Transverse colon (tissue), 4 donors: ENCODE measurements at places on chromosomes 16 and 17. TPM values are rescaled to one million over a fixed set of nuclear protein-coding genes. Genes with fewer than 3 reads are reported as not detected.

- no peaks in the 10 kb centered on the region for H3K4me1 ChIP-seq
- H3K4me3 ChIP-seq = no peak overlapping the region
- no peaks in the 10 kb centered on the region for H3K36me3 ChIP-seq
- H3K27ac ChIP-seq = no peak overlapping the region
These were observed 120.5 kb downstream of the HS3ST4 start for GRCh38 chr16:25812215-25812614.

GRCh38 chr16:79638386-79638785 is 37.8 kb upstream of the MAF start:
- H3K4me1 ChIP-seq = no peaks in the 10 kb centered on the region
- DNase-seq = no peak
- H3K27me3 ChIP-seq = no peaks in the 10 kb centered on the region
- H3K36me3 ChIP-seq = no peaks in the 10 kb centered on the region

Gene HCRT
- total RNA-seq = not detected

- H3K4me1 ChIP-seq = no peaks in the 10 kb centered on the region
- no peaks in the 10 kb centered on the region for H3K27me3 ChIP-seq
- H3K36me3 ChIP-seq = no peaks in the 10 kb centered on the region
- no peak overlapping the region for H3K4me3 ChIP-seq
- H3K27ac ChIP-seq = no peak overlapping the region
These were observed 221.2 kb upstream of the N4BP1 start for GRCh38 chr16:48831076-48831722.

GRCh38 chr17:45311760-45312476 is 4.9 kb downstream of the MAP3K14 start:
- peak overlapping the region; percentile 99 for H3K27ac ChIP-seq
- H3K36me3 ChIP-seq = no peaks in the 10 kb centered on the region
- H3K4me1 ChIP-seq = peaks cover 73% of the 10 kb centered on the region
- H3K4me3 ChIP-seq = no peak overlapping the region
- no peaks in the 10 kb centered on the region for H3K27me3 ChIP-seq
- DNase-seq = peak; percentile 89

GRCh38 chr16:13856398-13856797 is 63.6 kb upstream of the ERCC4 start:
- H3K27ac ChIP-seq = no peak overlapping the region
- no peaks in the 10 kb centered on the region for H3K27me3 ChIP-seq
- no peaks in the 10 kb centered on the region for H3K4me1 ChIP-seq
- H3K4me3 ChIP-seq = no peak overlapping the region
- no peak for DNase-seq

Gene CD300E
- total RNA-seq = 0.14 TPM

- H3K27me3 ChIP-seq = no peaks in the 10 kb centered on the region
- H3K36me3 ChIP-seq = no peaks in the 10 kb centered on the region
- H3K4me1 ChIP-seq = no peaks in the 10 kb centered on the region
- H3K4me3 ChIP-seq = no peak overlapping the region
- no peak for DNase-seq
- no peak overlapping the region for H3K27ac ChIP-seq
These were observed 43.5 kb downstream of the SNX29 start for GRCh38 chr16:12020009-12020408.

- H3K4me3 ChIP-seq = no peak overlapping the region
- DNase-seq = no peak
- H3K4me1 ChIP-seq = peaks cover 33% of the 10 kb centered on the region
- no peaks in the 10 kb centered on the region for H3K27me3 ChIP-seq
These were observed 36.6 kb downstream of the ANKRD11 start for GRCh38 chr16:89453501-89454321.

DNA sequence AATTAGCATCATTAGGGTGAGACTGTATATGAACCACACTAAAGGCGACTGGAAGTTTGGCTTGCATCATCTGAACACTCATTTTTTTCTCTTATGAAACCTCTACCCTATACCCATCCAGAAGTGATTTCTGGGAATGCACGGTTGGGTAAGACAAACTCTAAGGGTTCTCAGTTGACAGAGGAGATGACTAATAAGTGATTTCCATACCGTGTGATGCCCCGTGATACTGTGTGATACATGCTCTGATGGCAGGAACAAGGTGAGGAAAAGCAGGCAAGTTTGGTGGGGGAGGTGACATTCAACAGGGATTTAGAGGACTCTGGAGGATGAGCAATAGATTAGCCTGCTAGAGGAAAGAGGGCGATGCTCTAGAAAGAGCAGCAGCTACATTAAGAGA is 156.4 kb upstream of the CCL2 start:
- no peak overlapping the region for H3K4me3 ChIP-seq
- DNase-seq = no peak
- no peaks in the 10 kb centered on the region for H3K27me3 ChIP-seq

GRCh38 chr17:4509401-4509800 is 10.7 kb downstream of the SPNS2 start:
- no peaks in the 10 kb centered on the region for H3K27me3 ChIP-seq
- DNase-seq = no peak
- no peak overlapping the region for H3K4me3 ChIP-seq
- H3K4me1 ChIP-seq = no peaks in the 10 kb centered on the region
- no peak overlapping the region for H3K27ac ChIP-seq

Gene GP2
- total RNA-seq = 1.8 TPM

- no peak for DNase-seq
- H3K27me3 ChIP-seq = no peaks in the 10 kb centered on the region
- no peak overlapping the region for H3K27ac ChIP-seq
- H3K36me3 ChIP-seq = no peaks in the 10 kb centered on the region
- H3K4me1 ChIP-seq = peaks cover 10% of the 10 kb centered on the region
- H3K4me3 ChIP-seq = no peak overlapping the region
These were observed 113.2 kb downstream of the SOX9 start for GRCh38 chr17:72233986-72234385.

DNA sequence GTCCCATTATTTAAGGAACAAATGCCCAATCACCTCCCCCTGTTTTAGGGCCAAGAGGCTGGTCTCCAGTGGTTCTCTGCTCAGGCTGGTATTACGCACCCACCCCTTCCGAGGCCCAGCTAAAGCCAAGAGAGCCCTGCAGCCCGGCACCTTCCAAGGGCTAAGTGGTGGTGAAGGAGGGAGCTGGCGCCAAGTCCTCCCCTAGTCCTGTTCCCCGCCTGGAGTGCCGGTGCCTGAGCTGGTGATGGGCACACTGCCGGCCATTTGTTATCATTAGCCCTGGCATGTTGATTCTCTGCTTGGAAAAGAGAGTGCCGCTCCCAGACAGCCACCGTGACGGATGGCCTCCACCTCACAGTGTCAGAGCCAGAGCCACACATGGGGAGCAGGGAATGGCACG is 31.9 kb downstream of the GRIN2C start:
- no peak for DNase-seq
- no peaks in the 10 kb centered on the region for H3K27me3 ChIP-seq
- H3K36me3 ChIP-seq = no peaks in the 10 kb centered on the region
- H3K4me3 ChIP-seq = no peak overlapping the region

- H3K4me1 ChIP-seq = no peaks in the 10 kb centered on the region
- DNase-seq = no peak
- no peaks in the 10 kb centered on the region for H3K36me3 ChIP-seq
- no peak overlapping the region for H3K4me3 ChIP-seq
- H3K27me3 ChIP-seq = peaks cover 6% of the 10 kb centered on the region
- H3K27ac ChIP-seq = no peak overlapping the region
These were observed 25.8 kb upstream of the SRSF1 start for GRCh38 chr17:58032691-58033415.

Gene ANKFN1
- not detected for total RNA-seq

Gene CORO7
- total RNA-seq = 330 TPM
